Fibroblast of lung (primary cell): ENCODE measurements at places on chromosomes 2 and 18. TPM values are rescaled to one million over a fixed set of nuclear protein-coding genes. Genes with fewer than 3 reads are reported as not detected.

Gene TCF23
- under 0.01 TPM in 1 of 2 replicates, not detected in the other for total RNA-seq

Gene HOXD8
- total RNA-seq, result not detected in 2 replicates

Gene HMSD
- total RNA-seq, result 0.83 TPM in 1 of 2 replicates, not detected in the other

Gene EPB41L3
- 29.9 and 37.0 TPM in 2 replicates for total RNA-seq

Gene ABCB11
- not detected in 2 replicates for total RNA-seq

Gene SEPTIN10
- 90.3 and 101 TPM in 2 replicates for total RNA-seq

Gene NMUR1
- total RNA-seq, result under 0.01 and 0.50 TPM in 2 replicates

Gene GPR35
- 1.0 and 1.2 TPM in 2 replicates for total RNA-seq

Gene GKN1
- not detected in 2 replicates for total RNA-seq

Gene LAMA3
- 8.5 and 13.2 TPM in 2 replicates for total RNA-seq

Gene DSG1
- total RNA-seq, result not detected in 2 replicates

Gene SAG
- not detected in 2 replicates for total RNA-seq

Gene NPAS2
- total RNA-seq, result 2.3 and 3.6 TPM in 2 replicates

Gene HAAO
- 2.8 and 4.1 TPM in 2 replicates for total RNA-seq

Gene DOCK10
- 11.8 and 26.3 TPM in 2 replicates for total RNA-seq

Gene MYCN
- not detected in 2 replicates for total RNA-seq

Gene NT5C1B
- total RNA-seq, result not detected in 2 replicates

Gene MYO5B
- total RNA-seq, result under 0.01 TPM in 2 replicates

Gene ZNF521
- total RNA-seq, result 23.6 and 43.6 TPM in 2 replicates

Gene ANKRD53
- total RNA-seq, result 0.26 and 1.3 TPM in 2 replicates

Gene SPATA3
- not detected in 2 replicates for total RNA-seq

Gene XDH
- total RNA-seq, result under 0.01 and 0.50 TPM in 2 replicates

Gene CHRND
- total RNA-seq, result not detected in 2 replicates

Gene CHRNG
- total RNA-seq, result not detected in 2 replicates

Gene IL1RL1
- total RNA-seq, result 0.50 and 4.6 TPM in 2 replicates

Gene SNTG2
- not detected in 2 replicates for total RNA-seq

Gene COL4A3
- 0.26 and 0.33 TPM in 2 replicates for total RNA-seq

Gene RAB6C
- not detected in 2 replicates for total RNA-seq

Gene SATB2
- 13.9 and 28.1 TPM in 2 replicates for total RNA-seq

Gene IL36RN
- not detected in 2 replicates for total RNA-seq

Gene IL1R1
- 110 and 173 TPM in 2 replicates for total RNA-seq

Gene DSEL
- total RNA-seq, result 51.1 and 157 TPM in 2 replicates

Gene DNAH6
- total RNA-seq, result under 0.01 TPM in 2 replicates

Gene MDH1B
- 0.99 and 1.8 TPM in 2 replicates for total RNA-seq

Gene CLIP4
- 123 and 127 TPM in 2 replicates for total RNA-seq

Gene CCDC88A
- total RNA-seq, result 34.7 and 56.5 TPM in 2 replicates

Gene IGFBP2
- total RNA-seq, result 32.6 and 36.3 TPM in 2 replicates

Gene TLX2
- under 0.01 TPM in 1 of 2 replicates, not detected in the other for total RNA-seq

Gene ZC3H6
- total RNA-seq, result 4.4 and 6.6 TPM in 2 replicates

Gene NCKAP1
- 106 and 141 TPM in 2 replicates for total RNA-seq

Gene ADNP2
- total RNA-seq, result 13.6 and 17.3 TPM in 2 replicates

Gene LIMS3
- 6.3 TPM in 1 of 2 replicates, not detected in the other for total RNA-seq

Gene SERPINB10
- total RNA-seq, result not detected in 2 replicates

Gene LPIN1
- 149 and 205 TPM in 2 replicates for total RNA-seq

Gene AMER3
- not detected in 2 replicates for total RNA-seq

Gene GKN2
- total RNA-seq, result not detected in 2 replicates

Gene SULT1C4
- 0.26 and 0.50 TPM in 2 replicates for total RNA-seq

Gene MERTK
- total RNA-seq, result 1.8 and 6.6 TPM in 2 replicates

Gene INHA
- total RNA-seq, result 0.26 and 0.50 TPM in 2 replicates

Gene NRBP1
- total RNA-seq, result 68.1 and 77.5 TPM in 2 replicates

Gene OBSL1
- total RNA-seq, result 28.7 and 34.4 TPM in 2 replicates

Gene OTX1
- total RNA-seq, result 0.17 TPM in 1 of 2 replicates, not detected in the other

Gene TEKT4
- total RNA-seq, result not detected in 2 replicates

Gene LYG1
- total RNA-seq, result 0.26 and 0.50 TPM in 2 replicates

Gene ZFAND2B
- total RNA-seq, result 29.3 and 40.0 TPM in 2 replicates

Gene ABCG5
- total RNA-seq, result not detected in 2 replicates

Gene AFTPH
- total RNA-seq, result 38.0 and 43.3 TPM in 2 replicates

Gene CHRNA1
- total RNA-seq, result 0.33 TPM in 1 of 2 replicates, not detected in the other

Gene SERPINB11
- not detected in 2 replicates for total RNA-seq
